ENCODE measurements at places on chromosomes 6 and 20. TPM values are rescaled to one million over a fixed set of nuclear protein-coding genes. Genes with fewer than 3 reads are reported as not detected.

Gene SYS1
- 26.8 TPM for total RNA-seq

Gene FOXQ1
- 4.8 TPM for total RNA-seq

Gene APMAP
- total RNA-seq, result 178 TPM

Gene ASIP
- not detected for total RNA-seq

Gene DEK
- 89.8 TPM for total RNA-seq

Gene HLA-DMB
- total RNA-seq, result 2.0 TPM

Gene DUSP15
- 0.90 TPM for total RNA-seq

Gene ZBTB12
- 5.0 TPM for total RNA-seq

Gene SLC17A3
- total RNA-seq, result 0.87 TPM

Gene ELOVL4
- 1.2 TPM for total RNA-seq

Gene OPN5
- not detected for total RNA-seq

Gene SNAI1
- total RNA-seq, result 12.8 TPM

Gene GTSF1L
- not detected for total RNA-seq

Gene PI16
- total RNA-seq, result not detected

Gene POLR3F
- 15.4 TPM for total RNA-seq

Gene MUC21
- not detected for total RNA-seq

Gene IL17F
- not detected for total RNA-seq

Gene EXOC2
- total RNA-seq, result 8.8 TPM

Gene NKX2-4
- total RNA-seq, result not detected

Gene KCNQ2
- 0.57 TPM for total RNA-seq

Gene TFAP2A
- total RNA-seq, result 15.9 TPM

Gene MMP24
- total RNA-seq, result 26.3 TPM

Gene CFB
- total RNA-seq, result 2.0 TPM

Measured in A549 treated with ZK216348 at 1 μM for 4 hours (cell line).